Stimulated activated CD8-positive, alpha-beta memory T cell treated with anti-CD3 and anti-CD28 coated beads, Interleukin-7, amount 100 ng/mL, for 4 hours (primary cell): ENCODE measurements at places on chromosomes 5 and 9.

DNA sequence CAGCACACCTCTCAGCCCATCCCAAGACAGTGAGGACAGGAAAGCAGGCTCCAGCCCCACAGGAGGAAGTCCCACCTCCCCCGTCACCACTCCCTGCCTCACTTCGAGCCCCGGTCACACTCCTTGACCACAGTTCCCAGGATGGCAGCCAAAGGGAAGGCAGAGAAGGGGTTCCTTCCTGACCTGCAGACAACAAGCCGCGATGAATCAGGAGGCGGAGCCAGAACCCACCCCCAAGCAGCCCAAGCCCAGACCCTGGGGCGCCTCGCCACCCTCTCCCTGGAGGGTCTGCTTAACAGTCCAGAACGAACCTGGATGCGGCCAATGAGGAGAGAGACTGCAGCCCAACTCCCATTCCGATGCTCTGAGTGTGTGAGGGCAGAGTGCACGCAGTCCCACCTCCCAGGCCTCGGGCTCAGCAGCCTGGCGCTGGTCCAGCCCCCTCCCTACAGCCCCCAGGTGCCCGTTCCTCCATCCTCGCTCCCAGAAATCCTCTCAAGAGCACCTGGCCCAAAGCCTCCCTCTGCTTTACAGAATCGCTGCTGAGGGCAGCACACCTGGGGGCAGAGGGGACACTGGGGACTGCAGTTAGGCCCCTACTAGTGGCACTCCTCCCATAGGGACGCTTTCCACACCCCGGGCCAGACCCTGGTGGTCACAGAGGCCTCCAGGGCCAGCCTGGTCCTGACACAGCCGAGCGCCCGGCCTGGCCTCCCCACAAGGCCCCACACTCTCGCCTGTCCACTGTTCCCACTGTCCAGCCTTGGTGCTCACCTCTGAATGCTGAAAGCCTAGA is 69.6 kb upstream of the LRRTM2 start:
- DNase-seq: no peak

- no peak for DNase-seq
Observed at GRCh38 chr9:34493972-34494535, 28.7 kb downstream of the ENHO start.

DNA sequence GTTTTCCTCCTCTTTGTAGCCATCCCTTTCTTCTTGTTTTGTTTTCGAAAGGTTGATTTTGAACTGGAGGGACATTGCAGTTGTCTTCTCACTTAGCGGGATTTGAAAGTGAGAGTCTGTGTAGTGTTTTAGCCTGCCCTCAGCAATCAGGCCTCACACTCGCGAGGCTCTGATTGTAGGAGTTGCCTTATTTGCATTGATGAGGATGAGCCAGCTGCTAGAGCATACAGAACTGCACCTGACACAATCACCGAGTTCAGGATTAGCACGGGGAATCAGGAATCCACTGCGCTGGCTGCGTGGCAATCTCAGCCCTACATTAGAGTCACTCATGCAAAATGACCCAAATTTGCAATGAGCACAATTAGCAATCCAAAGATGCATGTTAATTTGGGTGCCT is 122.5 kb upstream of the TMEM161B start:
- DNase-seq: no peak

- DNase-seq: no peak
Observed at GRCh38 chr9:95268681-95269080, 48.8 kb downstream of the FANCC start.

DNA sequence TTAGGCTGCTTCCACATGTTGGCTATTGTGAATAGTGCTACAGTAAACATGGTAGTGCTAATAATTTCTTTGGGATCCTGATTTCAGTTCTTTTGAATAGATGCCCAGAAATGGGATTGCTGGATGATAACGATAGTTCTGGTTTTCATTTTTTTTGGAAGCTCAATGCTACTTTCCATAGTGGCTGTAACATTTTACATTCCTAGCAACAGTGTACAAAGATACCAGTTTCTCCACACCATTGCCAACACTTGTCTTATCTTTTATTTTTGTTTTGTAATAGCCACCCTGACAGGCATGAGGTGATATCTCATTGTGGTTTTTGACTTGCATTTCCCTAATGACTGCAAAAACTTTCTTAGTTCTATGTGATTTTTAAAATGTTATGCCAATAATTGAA is 68.8 kb upstream of the LRRC70 start:
- DNase-seq: no peak

GRCh38 chr9:72979405-72980100 is 26.7 kb upstream of the ALDH1A1 start:
- DNase-seq: no peak

- no peak for DNase-seq
Observed at GRCh38 chr5:76953551-76954382, 922 bp downstream of the CRHBP start.

DNA sequence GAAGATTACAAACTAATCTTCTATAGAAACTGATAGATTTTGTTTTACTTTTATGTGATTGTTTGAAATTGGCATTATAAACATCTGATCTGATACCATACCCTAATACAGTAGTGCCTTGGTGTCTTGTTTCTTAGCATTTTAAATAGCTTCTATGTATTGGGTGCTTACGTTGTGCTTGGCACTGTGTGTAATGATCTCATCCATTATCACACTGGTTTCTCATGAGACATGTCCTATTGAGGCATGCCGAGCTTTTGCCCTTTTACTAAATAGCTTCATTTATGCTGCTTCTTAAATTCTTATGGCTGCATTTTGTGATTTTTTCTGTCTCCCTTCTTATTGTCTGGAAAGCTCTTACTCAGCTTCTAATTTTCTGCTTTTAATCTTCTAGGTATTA is 48.2 kb upstream of the TLR4 start:
- no peak for DNase-seq

DNA sequence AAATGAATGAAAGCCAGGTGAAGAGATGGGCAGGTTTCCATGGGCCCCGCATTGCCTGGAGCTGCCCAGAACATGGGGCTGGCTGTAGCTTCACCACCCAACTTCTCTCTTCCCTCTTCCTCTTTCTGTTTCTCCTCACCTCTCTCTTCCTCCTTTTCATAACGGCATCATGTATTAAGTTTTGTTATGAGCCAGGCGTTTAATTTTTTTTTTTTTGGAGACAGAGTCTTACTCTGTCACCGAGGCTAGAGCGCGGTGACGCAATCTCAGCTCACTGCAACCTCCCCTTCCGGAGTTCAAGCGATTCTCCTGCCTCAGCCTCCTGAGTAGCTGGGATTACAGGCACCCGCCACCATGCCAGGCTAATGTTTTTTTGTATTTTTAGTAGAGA is 13.0 kb upstream of the SPINK4 start:
- no peak for DNase-seq

- DNase-seq: no peak
Observed at GRCh38 chr5:2270467-2270866, 387.7 kb upstream of the IRX4 start.

DNA sequence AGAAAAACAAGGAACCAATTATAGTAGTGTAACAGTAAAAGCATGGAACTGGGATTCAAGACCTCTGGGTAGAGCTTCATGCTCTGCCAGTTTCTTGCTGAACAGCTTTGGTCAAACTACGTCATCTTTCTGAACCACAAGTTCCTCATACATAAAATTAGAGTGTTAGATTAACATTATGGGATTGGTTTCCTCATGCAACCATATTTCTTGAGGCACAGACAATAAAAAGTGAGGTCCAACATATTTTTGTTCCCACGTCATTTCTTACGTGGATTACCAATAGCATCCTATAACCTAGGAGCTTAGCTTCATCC is 354.8 kb downstream of the TMEM232 start:
- no peak for DNase-seq

DNA sequence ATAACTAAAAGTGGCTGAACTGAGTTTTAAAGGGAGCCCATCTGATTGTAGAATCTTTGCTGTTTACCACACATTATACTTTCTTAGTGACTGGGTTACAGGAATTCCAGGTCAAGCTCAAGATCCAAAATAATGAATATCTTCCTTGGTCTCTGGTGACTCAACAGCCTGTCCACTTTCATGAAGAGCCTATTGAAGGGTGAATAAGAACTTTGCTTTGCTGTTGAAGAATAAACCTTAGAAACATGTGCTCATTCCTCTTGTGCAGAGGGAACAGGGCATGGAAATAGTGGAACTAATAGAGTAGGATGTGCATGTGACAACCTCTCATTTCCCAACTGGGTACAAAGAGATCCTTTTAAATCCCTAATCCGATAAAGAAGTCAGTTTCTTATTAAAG is 21.4 kb downstream of the ALDH1A1 start:
- no peak for DNase-seq

GRCh38 chr9:106657926-106658325 is 205.0 kb upstream of the ZNF462 start:
- no peak for DNase-seq
